ENCODE measurements at places on chromosomes 11 and 22. TPM values are rescaled to one million over a fixed set of nuclear protein-coding genes. Genes with fewer than 3 reads are reported as not detected.

DNA sequence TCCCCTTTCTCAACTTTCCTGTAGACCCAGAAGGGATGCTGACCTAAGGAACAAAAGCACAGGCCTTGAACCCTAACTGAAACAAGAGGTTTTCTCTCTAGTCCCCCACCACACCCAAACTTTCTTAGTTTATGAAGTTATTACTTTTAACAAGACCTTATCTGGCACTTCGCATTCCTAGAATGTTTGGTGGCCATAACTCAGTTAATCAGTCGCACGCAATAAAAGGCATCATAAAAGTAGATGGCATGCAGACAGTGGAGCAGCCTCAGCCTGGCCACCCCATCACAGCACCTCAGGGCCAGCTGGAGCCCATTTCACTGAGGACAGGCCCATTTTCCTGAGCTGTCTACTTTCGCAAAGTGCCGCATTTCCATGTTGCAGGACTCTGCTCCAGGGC, 301.9 kb downstream of the OPCML start:
- no peak for DNase-seq
- no peaks in the 10 kb centered on the region for H3K4me1 ChIP-seq
- H3K4me3 ChIP-seq, result no peak overlapping the region
- no peak overlapping the region for H3K27ac ChIP-seq
- H3K27me3 ChIP-seq, result no peaks in the 10 kb centered on the region
- H3K36me3 ChIP-seq, result no peaks in the 10 kb centered on the region

The APOA4 gene
- polyA plus RNA-seq, result not detected

The GRAMD1B gene
- 0.03 TPM for polyA plus RNA-seq

- no peaks in the 10 kb centered on the region for H3K4me1 ChIP-seq
- H3K27me3 ChIP-seq, result no peaks in the 10 kb centered on the region
- H3K27ac ChIP-seq, result no peak overlapping the region
- peaks cover 8% of the 10 kb centered on the region for H3K36me3 ChIP-seq
- H3K4me3 ChIP-seq, result no peak overlapping the region
Observed at GRCh38 chr11:15988693-15989231, 367.6 kb downstream of the SOX6 start.

DNA sequence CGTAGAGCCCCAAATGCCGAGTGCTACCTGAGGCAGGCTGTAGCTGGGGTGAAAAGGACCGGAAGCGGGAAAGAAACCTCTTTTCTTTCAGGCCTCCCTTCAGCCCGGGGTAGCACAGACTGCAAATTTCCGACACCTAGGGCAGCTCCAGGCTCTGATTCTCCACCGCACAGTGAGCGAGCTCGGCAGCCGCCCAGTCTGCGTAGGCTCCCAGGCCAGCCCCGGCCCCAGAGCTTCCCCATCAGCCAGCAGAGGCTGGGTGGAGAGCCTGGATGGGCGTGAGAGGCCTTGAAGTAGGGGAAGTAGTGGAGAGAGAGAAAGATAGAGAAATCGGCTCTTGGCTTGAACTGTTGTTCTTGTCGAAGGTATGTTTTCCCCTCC, 9.3 kb upstream of the PAX6 start:
- no peak for DNase-seq
- H3K4me1 ChIP-seq, result peaks cover 10% of the 10 kb centered on the region
- peaks cover 100% of the 10 kb centered on the region for H3K27me3 ChIP-seq
- no peak overlapping the region for H3K4me3 ChIP-seq

DNA sequence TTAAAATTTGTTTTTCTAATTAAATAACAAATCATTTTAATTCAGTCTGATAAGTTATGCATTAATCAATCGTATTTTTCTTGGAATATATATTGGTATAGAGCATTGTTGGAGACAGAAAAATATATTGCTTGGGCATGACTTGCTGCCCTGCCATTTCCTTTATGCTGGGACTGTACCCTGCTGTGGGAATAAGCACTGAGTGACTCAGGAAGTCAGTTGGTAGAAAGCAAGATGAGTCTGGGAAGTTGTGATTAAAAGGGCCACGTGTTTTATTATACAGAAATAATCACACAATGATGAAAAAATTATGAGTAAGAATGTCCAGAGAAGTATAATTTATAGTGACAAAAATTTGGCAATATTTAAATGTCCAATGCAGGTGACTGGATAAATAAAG, 139.5 kb downstream of the KIF18A start:
- H3K4me3 ChIP-seq, result no peak overlapping the region
- H3K36me3 ChIP-seq, result no peaks in the 10 kb centered on the region
- no peaks in the 10 kb centered on the region for H3K4me1 ChIP-seq
- DNase-seq, result no peak
- no peak overlapping the region for H3K27ac ChIP-seq
- no peaks in the 10 kb centered on the region for H3K27me3 ChIP-seq

The PDE3B gene
- polyA plus RNA-seq, result not detected

The ARRB1 gene
- 1.8 TPM for polyA plus RNA-seq

GRCh38 chr11:64633555-64634159, 42.6 kb downstream of the SLC22A12 start:
- H3K4me1 ChIP-seq, result no peaks in the 10 kb centered on the region
- no peak overlapping the region for H3K4me3 ChIP-seq
- H3K27ac ChIP-seq, result no peak overlapping the region
- H3K27me3 ChIP-seq, result peaks cover 38% of the 10 kb centered on the region
- no peaks in the 10 kb centered on the region for H3K36me3 ChIP-seq
- no peak for DNase-seq
